Stimulated activated CD8-positive, alpha-beta memory T cell treated with anti-CD3 and anti-CD28 coated beads, Interleukin-4, amount 100 ng/mL, for 4 hours (primary cell): ENCODE measurements at places on chromosomes 1 and 21.
A peak's percentile ranks its signal among the peaks of the same experiment; 100 is the strongest.

DNA sequence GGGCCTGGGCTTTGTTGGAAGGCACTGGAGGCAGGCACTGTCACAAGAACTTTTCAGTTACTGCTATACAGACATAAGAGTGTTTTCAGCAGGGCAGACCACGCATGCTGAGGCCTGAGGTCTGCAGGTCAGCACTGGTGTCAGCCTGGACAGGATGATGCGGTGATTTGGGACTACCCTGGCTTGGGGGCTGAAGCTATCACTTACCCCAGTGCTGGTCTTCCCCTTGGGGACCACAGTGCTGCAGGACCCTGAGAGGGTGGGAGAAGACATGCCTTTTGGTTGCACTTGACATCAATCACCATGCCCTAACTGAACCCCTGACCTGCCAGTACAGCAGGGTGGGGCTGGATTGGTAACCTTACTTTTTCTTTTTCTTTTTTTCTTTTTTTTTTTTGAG is 9.2 kb downstream of the DMRTB1 start:
- no peak for DNase-seq

DNA sequence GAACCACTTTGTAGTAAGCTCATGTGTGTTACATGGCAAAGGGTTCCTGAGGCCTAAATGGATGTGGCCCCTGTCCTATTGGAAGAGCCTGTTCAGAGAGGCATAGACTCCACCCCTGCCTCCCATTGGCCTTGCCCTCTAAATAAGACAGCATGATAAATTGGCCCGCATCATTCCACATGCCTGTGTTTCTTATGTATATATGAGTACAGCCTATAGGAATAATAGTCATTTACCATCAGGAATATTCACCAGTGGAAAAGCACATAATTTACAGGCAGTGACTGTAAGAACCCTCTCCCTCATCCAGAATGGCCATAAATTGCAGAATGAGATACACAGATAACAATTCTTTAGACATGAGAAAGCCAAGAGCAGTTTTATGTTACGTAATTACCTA is 519.5 kb upstream of the DAB1 start:
- no peak for DNase-seq

DNA sequence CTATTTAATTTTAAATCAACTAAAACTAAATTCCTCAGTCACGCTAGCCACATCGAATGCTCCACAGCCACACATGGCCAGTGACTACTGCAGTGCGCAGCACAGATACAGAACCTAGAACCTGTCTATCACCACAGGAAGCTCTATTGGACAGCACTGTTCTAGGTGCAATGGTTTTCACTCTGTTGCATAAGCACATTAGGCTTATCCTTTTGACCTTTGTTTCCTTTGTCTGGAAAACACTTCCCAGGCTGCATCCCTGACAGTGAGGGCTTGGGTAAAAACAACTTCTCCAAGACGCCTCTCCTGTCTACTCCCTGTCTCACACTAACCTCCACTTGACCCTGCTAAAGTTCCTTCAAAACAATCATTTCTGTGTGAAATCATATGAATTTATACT is 33.6 kb upstream of the RAP1GAP start:
- DNase-seq = no peak

DNA sequence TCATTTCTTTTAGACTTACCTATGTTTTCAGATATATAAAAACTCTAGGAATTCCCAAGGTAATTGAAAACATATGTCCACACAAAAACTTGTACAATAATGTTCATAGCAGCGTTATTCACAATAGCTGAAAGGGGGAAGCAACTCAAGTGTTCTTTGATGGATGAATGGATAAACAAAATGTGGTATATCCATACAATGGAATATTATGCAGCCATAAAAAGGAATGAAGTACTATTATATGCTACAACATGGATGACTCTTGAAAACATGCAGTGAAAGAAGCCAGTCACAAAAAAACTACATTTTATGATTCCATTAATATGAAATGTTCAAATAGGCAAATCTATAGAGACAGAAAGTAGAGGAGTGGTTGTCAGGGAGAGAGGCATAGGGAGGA is 62.2 kb upstream of the WDR26 start:
- DNase-seq = no peak

GRCh38 chr1:22920734-22921451 is 51.8 kb downstream of the LACTBL1 start:
- no peak for DNase-seq

DNA sequence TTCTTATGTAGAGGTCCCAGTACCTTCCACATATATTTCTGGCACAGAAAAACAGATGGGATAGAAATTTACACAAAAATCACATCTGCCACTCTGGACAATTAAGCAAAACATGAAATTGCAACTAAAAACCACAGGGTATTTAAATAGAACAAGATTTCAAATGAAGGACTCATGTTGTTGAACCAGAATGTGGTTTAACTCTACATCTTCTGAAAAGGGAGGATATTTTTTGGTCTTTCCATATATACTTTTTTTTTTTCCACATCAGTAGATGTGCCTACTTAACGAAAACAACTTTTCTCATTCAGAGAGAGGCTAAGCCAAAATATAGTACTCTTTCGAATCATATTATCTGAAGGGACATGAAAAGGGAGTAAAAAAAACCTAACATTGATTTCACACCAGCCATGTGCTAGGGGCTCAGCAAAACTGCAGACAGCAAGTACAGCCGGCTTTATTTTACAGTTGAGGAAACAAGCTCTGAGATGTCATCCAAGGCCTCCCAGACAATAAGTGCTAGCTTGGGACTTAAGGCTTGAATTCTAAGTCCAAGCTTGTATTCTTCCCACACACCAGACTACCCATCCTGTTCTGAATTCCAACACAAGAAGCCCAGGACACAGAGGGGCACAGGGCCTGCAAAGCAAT is 208.9 kb downstream of the PBX1 start:
- no peak for DNase-seq

GRCh38 chr1:119968068-119968492 is 71.8 kb upstream of the ADAM30 start:
- peak; percentile 52 for DNase-seq

DNA sequence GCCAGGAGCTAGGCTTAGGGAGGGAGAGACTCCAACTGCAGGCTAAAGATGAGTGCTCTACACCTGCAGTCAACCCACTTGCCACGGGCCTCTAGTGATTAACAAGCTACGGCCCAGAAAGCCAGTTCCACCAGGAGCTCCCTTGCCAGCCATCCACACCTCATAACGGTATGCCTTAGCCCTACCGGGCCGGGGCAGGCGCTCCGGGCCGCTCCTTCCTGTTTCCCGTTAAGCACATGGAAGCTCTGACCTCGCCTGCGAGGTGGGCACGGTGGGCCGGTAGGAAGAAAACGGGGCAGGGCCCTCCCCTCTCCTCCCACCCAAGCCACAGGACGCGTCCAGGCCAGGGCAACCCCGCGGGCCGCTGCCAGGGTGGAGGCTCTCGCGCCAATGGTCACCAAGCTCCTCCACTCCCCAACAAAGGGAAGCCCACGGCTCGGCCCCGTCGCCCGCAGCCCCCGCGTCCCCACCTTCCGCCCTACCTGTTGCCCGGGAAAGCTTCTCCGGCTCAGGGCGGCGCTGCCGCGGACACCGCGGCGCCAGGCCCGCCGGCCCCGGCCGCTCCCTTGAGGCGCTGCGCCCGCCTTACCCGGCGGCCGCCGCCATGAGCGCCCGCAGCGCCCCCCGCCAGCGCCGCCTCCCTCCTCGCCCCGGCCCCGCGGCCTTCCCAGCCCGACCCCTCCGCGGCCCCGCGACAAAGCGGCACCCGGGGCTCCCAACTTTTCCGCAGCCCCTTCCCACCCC is 627 bp downstream of the CERS2 start:
- no peak for DNase-seq

- DNase-seq = no peak
These were observed 279.9 kb downstream of the DNM3 start for GRCh38 chr1:172121081-172121717.

GRCh38 chr21:42563686-42564085 is 50.0 kb downstream of the SLC37A1 start:
- no peak for DNase-seq
